Stimulated activated CD4-positive, alpha-beta T cell treated with anti-CD3 and anti-CD28 coated beads, TNF-alpha, amount 100 ng/mL, for 1 hour (primary cell): ENCODE measurements at places on chromosomes 6 and 20.

GRCh38 chr6:125790358-125791150 lies at the start of gene NCOA7:
TSS of gene NCOA7 (plus strand) at chr6:125790960. CDS start at chr6:125815355, 24,395 bp downstream.
- peak; percentile 60 for DNase-seq

DNA sequence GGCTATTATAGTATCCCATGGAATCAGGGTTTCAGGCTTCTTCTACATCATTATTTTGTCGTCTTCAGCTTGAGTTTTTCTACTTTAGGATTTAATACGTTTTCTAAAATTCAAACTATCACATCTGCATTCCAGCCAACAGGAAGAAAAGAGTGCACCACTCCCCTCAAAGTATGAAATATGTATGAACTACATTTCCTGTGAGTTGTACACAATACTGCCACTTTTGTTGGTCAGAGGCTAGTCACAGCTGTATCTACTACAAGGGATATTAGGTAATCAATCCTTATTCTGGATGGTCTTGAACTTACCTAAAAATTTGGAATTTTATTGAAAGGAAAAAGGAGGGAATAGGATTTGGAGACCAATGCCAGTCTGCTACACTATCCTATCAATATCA lies 235.6 kb upstream of the TBX18 start:
- no peak for DNase-seq

GRCh38 chr6:127900935-127901334 lies at the start of gene THEMIS:
TSS of gene THEMIS (minus strand) at chr6:127901058. CDS start at chr6:127900932, 126 bp downstream.
- no peak for DNase-seq

DNA sequence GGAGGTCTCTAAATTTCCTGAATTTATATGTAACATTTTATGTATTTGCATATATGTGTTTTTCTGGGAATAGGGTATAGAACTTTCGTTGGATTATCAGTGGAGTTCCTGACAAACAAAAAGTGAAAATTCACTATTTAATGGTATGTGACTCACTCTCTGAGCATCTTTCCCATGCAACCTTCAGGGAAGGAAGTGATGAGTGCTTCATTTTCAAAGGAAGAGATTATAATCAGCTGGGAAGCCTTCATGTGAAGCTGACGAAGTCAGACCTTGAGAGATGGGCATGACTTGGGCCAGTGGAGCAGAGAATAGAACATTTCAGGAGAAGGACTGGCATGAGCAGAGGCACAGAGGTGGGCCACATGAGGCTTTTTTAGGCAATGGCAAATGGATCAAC lies 72.7 kb downstream of the FAXC start:
- no peak for DNase-seq

- DNase-seq, result no peak
Measured at GRCh38 chr6:107490566-107491137, 735 bp downstream of the SOBP start.

GRCh38 chr6:53172468-53172803 lies 23.8 kb upstream of the GCM1 start:
- DNase-seq, result no peak

- no peak for DNase-seq
Measured at GRCh38 chr6:90008189-90008907, 114.1 kb downstream of the GJA10 start.

DNA sequence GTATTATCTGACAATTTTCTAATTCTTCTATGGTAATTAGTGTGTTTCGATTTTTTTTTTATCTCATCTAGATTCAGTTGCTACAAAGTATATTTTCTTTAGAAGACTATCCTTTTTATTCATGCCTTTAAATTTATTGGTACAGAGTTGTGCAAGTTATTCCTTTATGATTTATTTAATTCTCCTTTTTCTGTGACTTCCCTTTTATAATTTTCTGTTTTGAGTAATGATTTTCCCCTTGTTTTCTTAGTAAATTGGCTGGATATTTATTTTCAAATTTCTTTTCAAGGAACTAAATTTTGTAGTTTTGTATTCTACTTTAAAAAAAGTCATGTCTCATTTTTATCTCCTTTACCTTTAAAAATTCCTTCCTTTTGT lies 2.4 kb upstream of the IL22RA2 start:
- DNase-seq, result no peak

DNA sequence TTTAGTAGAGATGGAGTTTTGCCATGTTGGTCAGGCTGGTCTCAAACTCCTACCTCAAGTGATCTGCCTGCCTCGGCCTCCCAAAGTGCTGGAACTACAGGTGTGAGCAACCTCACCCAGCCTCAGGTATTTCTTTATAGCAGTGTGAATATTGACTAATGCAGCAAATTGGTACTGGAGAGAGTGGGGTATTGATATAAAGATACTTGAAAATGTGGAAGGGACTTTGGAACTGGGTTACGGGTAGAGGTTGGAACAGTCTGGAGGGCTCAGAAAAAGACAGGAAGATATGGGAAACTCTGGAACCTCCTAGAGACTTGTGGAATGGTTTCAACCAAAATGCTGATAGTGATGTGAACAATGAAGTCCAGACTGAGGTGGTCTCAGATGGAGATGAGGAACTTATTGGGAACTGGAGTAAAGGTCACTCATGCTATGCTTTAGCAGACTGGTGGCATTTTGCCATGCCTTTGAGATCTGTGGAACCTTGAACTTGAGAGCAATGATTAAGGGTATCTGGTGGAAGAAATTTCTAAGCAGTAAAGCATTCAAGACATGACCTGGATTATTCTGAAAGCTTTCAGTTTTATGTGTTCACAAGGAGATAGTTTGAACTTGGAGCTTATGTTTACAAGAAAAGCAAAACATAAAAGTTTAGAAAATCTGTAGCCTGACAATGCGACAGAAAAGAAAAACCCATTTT lies 127.2 kb downstream of the DTNBP1 start:
- DNase-seq, result no peak

GRCh38 chr6:154931711-154932424 lies 63.2 kb upstream of the TIAM2 start:
- no peak for DNase-seq

DNA sequence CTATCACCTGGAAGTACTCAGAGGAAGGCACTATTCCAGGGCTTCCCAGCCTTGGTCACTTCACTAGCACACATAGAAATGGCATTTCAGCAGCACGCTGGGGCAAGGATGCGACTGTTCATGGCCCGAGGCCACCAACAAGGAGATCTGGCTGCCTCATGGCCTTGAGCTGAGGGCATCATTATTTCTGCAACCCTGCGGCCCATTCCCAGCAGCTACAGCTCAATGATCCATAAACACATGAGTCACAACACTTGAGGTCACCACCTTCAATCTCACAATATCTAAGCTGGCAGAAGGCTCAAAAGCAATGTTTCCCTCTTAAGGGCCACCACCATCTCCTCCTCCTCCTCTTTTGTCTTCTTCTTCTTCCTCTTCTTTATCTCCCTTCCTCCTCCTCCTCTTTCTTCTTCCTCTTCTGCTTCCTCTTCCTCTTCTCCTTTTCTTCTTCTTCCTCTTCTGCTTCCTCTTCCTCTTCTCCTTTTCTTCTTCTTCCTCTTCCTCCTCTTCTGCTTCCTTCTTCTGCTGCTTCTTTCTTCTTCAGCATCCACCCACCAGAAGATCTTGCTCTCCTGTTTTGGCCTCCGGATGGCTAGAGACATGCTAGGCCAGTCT lies 382.9 kb upstream of the CNR1 start:
- no peak for DNase-seq

DNA sequence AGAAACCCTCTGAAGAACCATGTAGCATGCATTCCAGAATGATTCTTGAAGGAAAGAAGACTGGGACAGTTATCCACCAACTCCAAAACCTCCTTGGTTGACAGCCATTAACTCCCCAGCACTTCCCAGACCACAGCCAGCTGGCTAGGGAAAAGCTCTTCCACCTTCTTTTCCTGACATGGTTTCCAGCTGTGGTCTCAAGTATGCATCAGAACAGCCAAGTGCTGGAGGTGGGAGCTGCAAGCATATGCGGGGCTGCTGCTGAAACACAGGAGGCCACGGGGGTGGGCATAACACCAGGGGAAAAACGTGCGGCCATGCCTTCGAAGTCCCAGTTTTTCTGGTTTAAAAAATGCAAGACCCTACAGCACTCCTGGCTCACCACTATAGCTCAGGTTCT lies 108.0 kb upstream of the FAM184A start:
- DNase-seq, result no peak

- DNase-seq, result no peak
Measured at GRCh38 chr6:137493218-137494038, 766 bp downstream of the OLIG3 start.

- no peak for DNase-seq
Measured at GRCh38 chr20:25221592-25222460, 26.1 kb upstream of the PYGB start.

DNA sequence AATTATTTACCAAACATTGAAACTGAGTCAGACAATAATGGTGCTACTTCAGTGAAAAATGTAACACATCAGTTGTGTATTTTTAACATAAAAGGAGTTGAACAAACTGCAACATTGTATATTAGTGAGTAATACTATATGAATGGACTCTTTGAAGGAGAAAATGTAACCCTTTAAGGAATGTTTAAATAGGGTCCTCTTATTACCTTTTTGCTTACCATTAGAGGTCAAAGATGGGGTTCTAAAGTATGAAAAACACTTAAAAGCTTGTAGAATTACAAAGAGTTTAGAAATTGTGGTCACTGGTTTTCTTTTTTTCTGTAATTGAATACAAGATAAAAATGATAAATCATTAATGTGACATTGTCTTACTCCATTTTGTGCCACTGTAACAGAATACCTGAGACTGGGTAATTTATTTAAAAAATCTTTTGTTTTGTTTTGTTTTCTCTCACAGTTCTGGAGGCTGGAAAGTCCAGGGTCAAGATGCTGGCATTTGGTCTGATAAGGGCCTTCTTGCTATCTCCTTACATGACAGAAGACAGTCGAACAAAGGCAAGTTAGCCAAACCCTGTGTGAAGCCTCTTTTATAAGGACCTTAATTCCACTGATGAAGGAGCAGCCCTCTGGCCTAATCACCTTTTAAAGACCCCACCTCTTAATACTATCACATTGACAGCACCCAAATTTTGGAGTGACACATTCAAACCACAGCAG lies 43.2 kb downstream of the SESN1 start:
- DNase-seq, result no peak

DNA sequence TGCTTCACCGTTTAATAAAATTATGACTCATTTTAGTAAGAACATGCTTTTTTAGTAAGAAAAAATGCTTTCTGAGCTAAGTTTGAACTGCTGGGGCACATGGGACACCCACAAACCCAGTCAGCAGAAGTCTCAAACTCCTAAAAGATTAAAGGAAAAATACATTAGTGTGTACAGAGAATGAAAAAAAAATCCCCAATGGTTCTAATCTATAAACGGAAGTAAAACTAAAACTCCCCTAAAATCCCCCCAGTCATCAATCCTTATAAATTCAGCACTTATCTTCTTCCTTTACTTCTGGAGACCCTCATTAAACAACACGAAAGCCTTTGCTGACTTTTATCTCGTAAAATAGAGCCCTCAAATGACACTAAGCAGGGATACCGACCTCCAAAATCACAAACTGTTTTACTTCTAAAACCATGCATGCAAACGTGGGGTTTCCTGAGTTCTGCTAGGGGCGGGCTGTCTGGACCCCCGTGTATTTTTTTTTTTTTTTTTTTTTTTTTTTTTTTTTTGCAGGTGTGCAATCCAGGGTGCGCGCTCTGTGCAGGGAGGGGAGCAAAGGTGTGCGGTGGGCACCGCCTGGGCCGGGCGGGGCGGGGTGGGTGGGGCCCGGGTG lies 1.1 kb upstream of the MYB start:
- no peak for DNase-seq

DNA sequence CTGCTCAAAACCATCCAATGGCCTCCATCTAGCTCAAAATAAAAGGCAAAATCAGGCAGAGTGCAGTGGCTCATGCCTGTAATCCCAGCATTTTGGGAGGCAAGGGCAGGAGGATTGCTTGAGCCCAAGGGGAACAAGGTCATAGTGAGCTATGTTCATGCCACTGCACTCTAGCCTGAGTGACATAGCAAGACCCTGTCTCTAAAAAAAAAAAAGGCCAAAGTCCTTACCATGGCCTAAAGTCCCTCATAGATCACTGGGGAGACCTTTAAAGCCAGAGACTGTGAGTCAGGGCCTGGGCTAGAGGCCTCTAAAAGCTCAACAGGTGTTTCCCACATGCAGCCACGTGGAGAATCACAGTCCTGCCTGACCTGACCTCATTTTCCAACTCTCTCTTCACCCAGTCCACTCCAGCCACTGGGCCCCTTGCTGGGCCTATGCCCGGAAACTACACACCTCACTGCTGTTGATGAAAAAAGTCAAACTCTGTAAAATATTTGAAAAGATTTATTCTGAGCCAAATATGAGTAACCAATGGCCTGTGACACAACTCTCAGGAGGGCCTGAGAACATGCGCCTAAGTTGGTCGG lies 28.2 kb upstream of the TAB2 start:
- DNase-seq, result no peak

- no peak for DNase-seq
Measured at GRCh38 chr6:70717038-70717801, 49.5 kb downstream of the SMAP1 start.
